ENCODE measurements at places on chromosomes 1 and 21.
A peak's percentile ranks its signal among the peaks of the same experiment; 100 is the strongest.

GRCh38 chr1:6794164-6794563, 8.9 kb downstream of the CAMTA1 start:
- no peak for DNase-seq

- DNase-seq, result no peak
Observed at GRCh38 chr1:204711947-204712701, 26.6 kb upstream of the LRRN2 start.

DNA sequence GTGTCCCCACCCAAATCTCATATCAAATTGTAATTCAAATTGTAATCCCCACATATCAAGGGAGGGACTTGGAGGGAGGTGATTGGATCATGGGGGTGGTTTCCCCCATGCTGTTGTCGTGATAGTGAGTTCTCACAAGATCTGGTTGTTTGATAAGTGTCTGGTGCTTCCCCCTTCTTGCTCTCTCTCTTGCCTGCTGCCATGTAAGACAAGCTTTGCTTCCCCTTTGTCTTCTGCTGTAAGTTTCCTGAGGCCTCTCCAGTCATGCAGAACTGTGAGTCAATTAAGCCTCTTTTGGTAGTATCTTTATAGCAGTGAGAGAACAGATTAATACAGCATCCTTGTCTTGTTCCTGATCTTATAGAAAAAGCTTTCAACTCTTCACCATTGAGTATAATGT, 6.5 kb upstream of the LRRC39 start:
- DNase-seq, result no peak

DNA sequence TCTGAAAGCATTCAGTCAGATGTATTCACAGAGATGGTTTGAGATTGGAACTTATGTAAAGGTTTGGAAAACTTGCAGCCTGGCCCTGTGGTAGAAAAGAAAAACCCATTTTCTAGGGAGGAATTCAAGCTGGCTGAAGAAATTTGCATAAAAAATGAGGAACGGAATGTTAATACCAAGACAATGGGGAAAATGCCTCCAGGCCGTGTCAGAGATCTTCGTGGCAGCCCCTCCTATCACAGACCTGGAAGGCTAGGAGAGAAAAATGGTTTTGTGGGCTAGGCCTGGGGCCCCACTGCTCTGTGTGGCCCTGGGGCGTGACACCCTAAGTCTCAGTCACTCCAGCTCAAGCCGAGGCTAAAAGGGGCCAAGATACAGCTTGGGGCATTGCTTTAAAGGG, 26.7 kb downstream of the NME7 start:
- DNase-seq, result no peak

DNA sequence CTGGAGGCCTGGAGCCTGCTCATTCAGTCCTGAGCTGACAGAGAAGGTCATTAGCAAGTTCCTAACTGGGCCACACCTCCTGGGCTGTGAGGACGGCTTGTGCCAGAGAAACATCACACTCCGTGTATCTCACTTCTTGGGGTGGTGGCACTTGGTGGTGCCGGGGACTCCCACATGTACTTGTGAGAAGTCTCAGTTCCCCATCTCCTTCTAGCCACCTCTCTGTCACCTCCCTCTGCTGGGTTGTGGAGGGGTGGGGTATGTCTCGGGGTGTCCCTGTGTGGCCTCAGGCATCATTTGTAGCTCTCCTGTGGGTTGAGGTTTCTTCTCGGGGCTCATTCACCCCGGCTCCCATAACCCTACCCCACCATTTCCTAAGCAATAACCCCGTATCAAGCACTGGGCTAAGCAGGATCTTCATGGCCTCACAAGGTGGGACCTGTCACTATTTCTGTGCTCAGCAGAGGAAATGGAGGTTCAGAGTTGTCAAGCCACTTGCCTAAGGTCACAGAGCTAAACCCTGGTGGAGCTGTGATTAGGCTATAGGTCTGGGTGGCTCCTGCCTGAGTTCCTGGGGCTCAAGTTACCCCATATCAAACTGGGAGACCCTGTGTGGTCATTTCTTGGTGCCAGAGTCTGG, 62.5 kb downstream of the UBIAD1 start:
- DNase-seq, result no peak

DNA sequence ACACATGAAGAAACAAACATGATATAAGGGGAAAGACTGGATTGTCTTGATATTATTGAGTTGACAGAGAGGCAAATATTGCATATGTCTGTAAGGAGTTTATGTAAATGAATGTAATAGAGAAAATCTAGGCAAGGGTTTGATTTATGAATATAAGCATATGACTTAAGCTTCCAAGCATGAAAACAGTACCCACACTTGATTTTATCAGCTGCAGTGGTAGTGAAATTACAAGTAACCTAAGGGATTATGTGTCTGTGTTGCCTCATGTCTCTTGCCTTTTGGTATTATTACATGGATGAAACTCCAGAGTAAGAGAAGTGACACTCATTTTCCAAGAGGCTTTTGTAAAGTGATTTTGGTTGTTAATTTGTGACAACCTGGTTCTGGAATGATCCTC, 1678.9 kb downstream of the KCNT2 start:
- no peak for DNase-seq

GRCh38 chr1:40794974-40795715, 11.6 kb downstream of the KCNQ4 start:
- peak; percentile 36 for DNase-seq

DNA sequence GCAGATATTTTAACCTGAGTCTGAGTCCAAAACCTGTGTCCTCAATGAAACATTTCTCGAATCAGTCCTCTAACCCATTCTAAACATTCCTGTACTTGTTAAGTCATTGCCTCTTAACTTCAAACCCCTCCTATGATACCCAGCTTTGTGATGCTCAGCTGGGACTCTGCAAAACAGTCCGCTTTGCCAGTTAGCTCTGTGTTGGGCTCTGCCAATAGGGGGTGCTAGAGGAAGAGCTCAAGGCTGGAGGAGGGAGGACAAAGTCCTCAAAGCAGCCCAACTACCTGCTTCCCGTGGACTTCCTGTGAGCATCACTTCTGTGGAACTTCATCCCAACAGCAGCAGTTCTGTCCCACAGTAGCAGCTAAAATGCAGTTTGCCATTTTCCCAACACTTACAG, 38.1 kb upstream of the SYT14 start:
- no peak for DNase-seq

GRCh38 chr1:56646611-56647010, 1.5 kb downstream of the PRKAA2 start:
- no peak for DNase-seq

DNA sequence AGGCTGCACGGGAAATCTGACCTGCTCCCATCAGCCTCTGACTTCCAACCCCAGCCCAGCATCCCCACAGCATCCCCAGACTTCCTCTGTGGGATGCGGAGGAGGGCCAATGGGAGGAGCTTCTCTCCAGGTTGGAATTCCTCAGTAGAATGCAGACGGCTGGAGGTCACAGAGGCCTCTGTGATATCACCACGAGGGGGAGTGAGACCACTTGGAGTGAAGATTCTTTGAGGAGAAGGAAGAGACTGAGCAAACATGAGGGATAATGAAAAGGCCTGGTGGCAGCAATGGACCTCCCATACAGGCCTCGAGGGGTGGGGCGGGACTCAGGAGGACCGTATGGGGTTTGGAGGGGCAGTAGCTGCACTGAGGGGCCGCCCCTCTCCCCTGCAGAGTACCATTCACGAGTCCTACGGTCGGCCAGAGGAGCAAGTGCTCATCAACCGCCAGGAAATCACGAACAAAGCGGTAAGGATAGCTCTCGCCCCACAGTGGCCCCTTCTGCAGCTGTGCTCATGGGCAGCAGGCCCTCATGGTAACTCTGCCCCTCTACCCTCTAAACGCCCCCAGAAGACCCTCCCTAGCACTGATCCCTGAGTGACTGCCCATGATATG, at the start of gene CATSPER4:
Gene CATSPER4, plus strand, starts transcription at position 230 of the 615 bp plus-strand sequence. Its CDS starts 26 bp downstream, at position 256.
- peak; percentile 29 for DNase-seq

GRCh38 chr1:78980511-78980910, 26.0 kb downstream of the ADGRL4 start:
- DNase-seq, result no peak
